AML-193 (cell line): ENCODE measurements at places on chromosomes 7 and 10.

DNA sequence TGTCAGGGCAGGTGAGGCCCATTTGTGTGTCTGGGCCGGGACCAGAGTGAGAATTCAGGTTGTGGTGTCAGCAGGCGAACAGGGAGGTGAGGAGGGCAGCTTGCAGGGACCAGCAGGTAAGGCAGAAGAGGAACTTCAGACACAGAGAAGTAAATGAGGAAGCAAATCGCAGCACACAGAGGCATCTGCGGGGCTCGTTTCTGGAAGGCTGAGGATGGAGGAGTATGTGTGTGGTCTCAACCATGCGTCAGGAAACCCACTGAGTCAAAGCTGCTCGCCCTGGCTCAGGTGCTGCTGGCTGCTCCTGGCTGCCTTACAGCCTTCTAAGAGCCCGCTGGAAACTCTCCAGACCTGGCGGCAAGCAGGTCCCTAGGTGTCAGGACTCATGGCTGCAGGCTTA is 26.9 kb upstream of the PITRM1 start:
- DNase-seq: no peak

- no peak for DNase-seq
These were observed 109.4 kb upstream of the FAM133B start for GRCh38 chr7:92699560-92699959.

- no peak for DNase-seq
These were observed 661.9 kb downstream of the SORCS1 start for GRCh38 chr10:106502641-106503040.

DNA sequence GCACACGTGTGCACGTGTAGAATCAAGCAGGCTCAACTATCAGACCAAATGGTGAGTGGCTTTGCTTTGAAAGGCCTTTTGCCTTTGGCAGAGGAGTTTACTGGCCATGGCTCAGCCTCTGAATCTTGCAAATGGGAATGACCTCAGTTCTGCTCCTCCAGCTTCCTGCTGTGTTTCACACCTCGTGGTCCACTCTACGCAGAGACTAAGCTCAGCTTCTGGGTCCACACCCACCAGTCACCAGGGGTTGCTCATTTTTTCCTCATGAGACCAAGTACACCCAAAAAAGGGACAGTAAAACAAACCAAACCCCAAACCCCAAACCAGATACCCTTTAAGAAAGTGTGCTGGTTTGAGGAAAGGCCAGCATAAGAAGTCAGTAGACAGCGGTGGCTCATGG is 236.4 kb downstream of the DNAJB6 start:
- DNase-seq: no peak

DNA sequence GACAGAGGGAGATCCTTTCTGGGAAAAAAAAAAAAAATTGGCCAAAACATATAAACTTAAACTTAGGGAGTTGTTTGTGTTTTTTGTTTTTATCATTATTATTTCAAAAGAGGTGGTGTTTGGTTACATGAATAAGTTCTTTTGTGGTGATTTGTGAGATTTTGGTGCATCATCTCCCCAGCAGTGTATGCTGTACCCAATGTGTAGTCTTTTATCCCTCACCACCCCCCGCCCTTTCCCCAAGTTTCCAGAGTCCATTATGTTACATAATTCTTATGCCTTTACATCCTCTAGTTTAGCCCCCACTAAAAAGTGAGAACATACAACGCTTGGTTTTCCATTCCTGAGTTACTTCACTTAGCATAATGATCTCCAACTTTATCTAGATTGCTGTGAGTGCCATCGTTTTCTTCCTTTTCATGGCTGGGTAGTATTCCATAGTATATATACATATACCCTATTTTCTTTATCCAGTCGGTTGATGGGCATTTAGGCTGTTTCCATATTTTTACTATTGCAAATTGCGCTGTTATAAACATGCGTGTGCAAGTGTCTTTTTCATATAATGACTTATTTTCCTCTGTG is 148.1 kb upstream of the ZNF92 start:
- DNase-seq: no peak

DNA sequence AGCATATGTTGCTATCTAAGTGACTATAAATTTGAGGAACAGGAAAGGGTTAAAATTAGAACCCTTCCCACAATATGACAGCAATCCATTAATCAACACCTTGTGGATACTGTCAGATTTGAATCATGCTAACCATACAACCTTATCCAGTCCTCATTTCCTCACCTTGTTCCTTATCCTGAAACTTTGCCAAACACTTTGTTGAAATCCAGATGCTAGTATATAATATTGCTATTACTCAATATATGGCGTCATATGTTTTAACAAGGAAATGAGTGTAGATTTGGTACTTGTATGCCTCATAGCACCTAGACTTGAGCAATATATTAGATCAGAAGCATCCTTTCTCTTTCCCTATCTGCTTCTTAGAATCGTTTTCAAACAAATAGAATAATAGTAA is 66.3 kb upstream of the SLC25A13 start:
- DNase-seq: peak; percentile 40

GRCh38 chr10:101694674-101695403 is at the start of gene FBXW4:
TSS of gene FBXW4 (minus strand) at chr10:101695170. CDS start at chr10:101695105, 65 bp downstream.
- peak; percentile 32 for DNase-seq

GRCh38 chr7:157731126-157731525 is 394.3 kb downstream of the DNAJB6 start:
- no peak for DNase-seq

- no peak for DNase-seq
These were observed 24.6 kb upstream of the WNT16 start for GRCh38 chr7:121304102-121304658.

DNA sequence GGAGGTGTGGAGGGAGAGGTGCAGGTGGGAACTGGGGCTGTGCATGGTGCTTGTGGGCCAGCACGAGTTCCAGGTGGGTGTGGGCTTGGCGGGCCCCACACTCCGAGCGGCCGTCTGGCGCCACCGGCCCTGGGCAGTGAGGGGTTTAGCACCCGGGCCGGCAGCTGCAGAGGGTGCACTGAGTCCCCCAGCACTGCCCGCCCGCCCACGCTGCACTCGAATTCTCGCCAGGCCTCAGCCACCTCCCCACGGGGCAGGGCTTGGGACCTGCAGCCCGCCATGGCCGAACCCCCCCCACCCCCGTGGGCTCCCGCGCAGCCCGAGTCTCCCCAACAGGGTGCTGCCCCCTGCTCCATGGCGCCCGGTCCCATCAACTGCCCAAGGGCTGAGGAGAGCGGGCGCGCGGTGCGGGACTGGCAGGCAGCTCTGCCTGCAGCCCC is 810.2 kb downstream of the PCDH15 start:
- no peak for DNase-seq

- DNase-seq: no peak
These were observed 61.5 kb downstream of the MCMBP start for GRCh38 chr10:119811122-119811521.

- DNase-seq: no peak
These were observed 53.7 kb downstream of the CAV1 start for GRCh38 chr7:116578526-116578925.

DNA sequence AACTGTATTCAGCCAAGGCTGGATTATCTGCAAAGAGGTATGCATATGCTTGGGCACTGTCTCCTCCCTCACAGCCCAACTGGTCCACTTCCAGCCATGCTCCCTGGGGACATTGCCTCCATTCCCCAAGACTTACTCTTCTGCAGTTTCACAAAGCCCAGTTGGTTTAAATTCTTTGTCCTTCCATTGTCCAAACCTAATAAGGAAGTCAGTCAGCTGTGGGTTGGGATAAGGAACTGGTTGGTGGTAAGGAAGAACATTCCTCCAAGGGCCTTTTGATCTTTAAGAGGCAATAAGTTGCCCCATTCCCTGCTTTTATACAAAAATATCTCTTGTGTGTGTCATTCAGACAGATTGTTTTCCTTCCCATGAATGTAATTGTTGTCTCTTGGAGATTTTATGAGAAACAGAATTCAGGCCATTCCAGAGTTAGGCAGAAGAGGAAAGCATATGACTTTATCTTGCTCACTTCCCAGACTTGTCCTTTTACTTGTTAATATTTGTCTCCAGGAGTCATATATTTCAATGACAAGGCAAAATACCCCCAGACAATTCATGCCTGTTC is 673.7 kb downstream of the SUGCT start:
- no peak for DNase-seq

- DNase-seq: no peak
These were observed 43.4 kb downstream of the FAM20C start for GRCh38 chr7:235576-236395.

DNA sequence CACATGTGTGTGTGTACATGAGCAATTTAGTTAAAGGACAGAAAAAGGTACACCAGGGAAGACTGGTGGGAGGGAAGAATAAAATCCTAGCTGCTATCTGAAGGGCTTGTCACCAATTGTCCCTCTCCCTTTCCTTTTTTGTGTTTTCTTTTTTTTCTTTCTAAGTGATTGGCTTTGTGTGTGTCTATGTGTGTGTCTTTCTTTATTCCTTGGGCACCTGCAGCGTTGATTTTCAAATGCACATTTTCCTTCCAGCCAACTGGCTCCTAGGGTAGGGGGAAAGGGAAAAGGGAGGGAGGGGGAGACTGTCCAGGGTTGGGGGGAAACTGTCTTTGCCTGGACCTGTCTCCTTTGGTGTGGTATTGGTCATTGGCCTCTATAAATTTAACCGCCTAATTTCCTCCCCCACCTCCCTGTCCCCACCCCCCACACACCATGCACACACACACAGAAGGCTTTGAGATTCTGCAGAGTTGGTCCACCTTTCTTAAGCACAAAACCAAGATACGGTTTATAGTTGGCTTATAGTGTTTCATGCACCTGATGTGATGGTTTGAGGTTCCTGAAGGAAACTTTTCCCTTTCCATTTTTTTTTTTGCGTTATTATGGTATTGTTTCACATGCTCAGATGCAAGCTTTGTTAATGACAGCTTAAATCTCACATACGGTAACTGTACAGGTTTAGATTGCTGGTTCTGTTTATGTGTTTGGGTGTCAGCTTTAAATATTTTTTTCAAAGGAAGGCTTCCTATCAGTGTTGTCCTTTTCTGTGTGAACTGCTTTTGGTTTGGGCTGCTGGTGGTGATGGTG is 2.6 kb downstream of the AUTS2 start:
- DNase-seq: no peak

DNA sequence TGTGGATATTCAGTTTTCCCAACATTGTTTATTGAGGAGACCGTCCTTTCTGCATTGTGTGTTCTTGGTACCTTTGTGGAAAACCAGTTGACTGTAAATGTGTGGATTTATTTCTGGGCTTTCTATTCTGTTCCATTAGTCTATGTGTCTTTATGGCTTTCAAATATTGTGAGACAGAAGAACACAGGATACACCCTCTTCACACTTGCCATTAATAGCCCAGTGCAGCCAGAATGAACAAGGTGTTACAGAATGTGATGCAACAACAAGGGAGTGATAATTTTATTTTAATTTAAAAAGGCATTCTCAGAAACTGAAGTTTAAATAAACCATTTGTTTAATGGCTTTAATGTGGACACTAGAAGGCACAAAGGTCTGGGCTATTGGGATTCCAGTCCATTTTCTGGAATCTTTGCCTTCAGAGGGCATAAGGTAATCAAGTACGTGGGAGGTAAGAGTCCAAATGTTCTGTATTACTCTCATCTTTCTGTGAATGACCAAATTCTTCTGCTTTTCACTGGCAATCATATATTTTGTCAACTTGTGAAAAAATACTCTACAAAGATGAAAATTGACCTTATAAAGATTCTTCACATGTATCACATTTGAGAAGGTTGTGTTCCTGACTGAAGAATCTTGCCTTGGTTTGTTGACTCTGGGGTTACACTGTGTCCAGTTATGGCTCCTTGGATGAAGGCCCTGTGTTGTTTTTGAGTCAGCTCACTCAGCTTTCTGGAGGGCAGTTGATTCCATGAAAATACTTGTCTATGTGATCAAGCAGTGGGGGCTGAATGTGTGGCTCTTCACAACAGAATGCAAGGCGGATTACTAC is 962.7 kb downstream of the LRMDA start:
- DNase-seq: no peak

GRCh38 chr7:3063016-3063753 is 19.5 kb upstream of the CARD11 start:
- no peak for DNase-seq

GRCh38 chr10:43781480-43782361 is 133.0 kb upstream of the ZNF32 start:
- DNase-seq: no peak

- no peak for DNase-seq
These were observed 10.6 kb downstream of the CPED1 start for GRCh38 chr7:120998996-120999565.

DNA sequence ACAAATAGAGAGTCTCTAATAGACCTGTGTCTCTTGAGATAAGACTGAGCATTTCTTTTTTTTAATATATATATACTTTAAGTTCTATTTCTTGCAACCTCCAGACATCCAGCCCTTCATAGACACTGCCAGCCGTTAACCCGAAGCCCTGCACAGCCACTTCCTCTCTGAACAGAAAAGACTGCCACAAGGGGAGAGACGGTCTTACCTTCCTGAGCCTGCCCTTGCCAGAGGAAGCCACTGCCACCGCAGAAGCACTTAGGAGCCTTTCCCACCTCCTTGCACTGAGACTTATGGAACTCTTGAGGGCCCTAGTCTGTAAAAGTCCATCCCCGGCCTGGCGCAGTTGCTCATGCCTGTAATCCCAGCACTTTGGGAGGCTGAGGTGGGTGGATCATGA is 31.8 kb upstream of the PRSS1 start:
- DNase-seq: peak; percentile 63

DNA sequence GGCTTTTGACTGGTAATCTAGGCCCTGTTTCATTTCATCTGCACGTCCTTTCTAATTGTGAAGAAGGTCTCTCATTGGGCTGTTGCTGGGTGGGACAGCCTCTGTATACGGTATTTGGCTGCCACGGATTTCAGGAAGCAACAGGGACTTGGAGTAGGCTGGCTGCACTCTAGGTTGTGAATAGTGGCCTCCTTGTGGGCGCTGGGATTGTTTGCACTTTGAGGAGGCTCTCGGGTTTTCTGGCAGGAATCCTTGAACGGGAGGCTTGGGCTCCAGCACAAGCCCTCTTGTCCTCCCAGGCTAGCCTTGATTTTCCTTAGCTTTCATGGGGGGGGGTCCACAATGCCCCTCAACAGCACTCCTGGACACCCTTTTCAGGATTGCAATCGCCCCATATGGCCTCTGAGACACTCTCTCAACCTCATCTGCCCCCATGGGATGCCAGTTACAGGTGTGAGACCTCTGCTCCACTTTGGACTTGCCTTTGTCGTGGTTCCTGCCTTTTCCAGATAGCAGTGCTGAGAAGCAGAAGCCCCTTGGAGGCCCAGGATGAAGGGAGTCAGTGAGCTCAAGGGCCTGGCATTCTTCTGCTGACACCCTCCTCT is 33.9 kb upstream of the ZNF273 start:
- DNase-seq: no peak

GRCh38 chr10:11993834-11994468 is 48.7 kb downstream of the UPF2 start:
- DNase-seq: peak; percentile 19

GRCh38 chr7:99784007-99784406 is at the start of gene CYP3A4:
TSS of gene CYP3A4 (minus strand) at chr7:99784184. CDS start at chr7:99784081, 103 bp downstream.
- no peak for DNase-seq

GRCh38 chr10:125096371-125096770 is 64.0 kb downstream of the CTBP2 start:
- DNase-seq: no peak

DNA sequence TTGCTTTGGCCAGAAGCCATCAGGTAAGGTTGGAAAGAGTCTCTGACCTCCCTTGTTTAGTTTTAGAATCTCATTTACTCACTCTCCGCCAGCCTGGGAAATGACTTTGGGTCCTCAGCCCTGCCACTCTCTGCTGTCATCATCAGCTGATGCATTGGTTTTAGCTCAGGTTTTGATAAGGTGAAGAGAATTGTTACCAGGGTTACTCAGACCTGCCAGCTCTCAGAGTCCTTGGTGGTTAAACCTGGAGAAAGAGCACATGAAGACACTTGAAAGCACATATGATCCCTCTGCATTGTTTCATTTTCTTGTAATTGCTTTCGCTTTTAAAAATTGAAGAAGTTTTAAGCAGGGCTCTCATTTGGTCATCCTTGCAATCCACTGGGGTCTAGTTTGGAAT is 4.0 kb upstream of the CROT start:
- no peak for DNase-seq
